NAMALWA (cell line): ENCODE measurements at places on chromosomes 4 and X.

GRCh38 chr4:93730251-93730650 lies 98.3 kb upstream of the ATOH1 start:
- no peak for DNase-seq

- DNase-seq = no peak
Measured at GRCh38 chr4:14321723-14322122, 680.6 kb upstream of the CPEB2 start.

GRCh38 chr4:125303821-125304220 lies 10.9 kb upstream of the FAT4 start:
- no peak for DNase-seq

DNA sequence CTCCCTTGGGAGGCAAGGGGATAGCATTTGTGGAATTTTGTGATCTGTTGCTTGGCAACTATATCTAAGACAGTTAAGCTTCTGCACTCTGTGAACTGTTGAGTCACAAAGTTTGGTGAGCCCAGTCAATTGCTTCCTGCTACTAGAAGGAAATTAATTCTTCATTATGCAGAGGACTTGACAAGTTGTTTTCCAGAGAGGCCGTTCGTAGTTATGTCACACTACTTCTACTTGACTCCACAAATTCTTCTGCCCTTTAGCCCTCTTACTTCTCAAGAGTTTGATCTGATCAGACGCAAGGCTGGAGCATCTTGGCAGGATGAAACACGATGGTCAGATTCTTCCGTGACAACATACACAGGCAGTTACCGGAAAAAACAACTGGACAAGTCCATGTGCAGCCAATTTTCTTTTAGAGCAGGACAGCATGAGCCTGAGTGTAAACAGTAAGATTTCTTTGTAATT lies at the start of gene C4orf51:
C4orf51 (plus strand) TSS at position 156 of the 465 bp plus-strand sequence; CDS start at position 214, 58 bp downstream.
- no peak for DNase-seq

GRCh38 chr4:4861390-4862018 lies 2.0 kb downstream of the MSX1 start:
- DNase-seq = no peak

DNA sequence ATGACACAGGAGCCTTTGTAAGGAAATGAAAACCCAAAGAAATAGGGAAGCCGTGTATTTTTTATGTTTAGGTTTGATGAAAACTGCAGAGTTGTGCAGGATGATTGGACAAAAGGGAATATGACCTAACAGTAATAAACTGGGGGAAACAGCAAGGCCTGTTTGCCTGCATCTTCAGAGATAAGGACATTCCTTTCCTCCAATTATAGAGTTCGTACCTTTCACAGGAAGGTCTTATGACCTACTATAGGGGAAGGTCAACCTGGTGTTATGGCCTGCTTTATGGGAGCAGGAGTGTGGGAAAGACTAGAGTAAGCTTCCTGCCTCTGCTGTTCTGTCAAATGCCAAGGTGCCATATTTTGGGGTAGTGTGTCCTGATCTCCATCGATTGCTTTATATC lies 42.5 kb downstream of the BBS12 start:
- DNase-seq = no peak

DNA sequence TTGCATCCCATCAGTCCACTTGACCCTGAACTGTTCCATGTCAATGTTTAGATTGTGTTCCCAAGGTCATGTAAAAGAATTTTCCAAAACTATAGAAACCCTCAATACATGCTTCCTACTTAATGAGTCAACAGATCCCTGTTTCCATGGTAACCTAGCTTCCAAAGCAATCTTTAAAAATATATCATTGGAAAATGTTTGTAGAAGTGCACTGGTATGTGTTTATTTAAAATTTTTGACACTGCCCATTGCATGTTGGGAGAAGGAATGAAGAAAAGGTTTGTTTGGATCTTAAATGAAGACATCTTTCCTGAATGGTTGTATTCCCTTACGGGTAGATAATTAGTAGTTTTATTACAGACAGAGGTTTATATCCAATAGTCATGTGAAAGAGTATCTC lies 345.3 kb downstream of the GABRG1 start:
- DNase-seq = no peak

GRCh38 chrX:22037911-22038537 lies 5.9 kb downstream of the PHEX start:
- DNase-seq = no peak

DNA sequence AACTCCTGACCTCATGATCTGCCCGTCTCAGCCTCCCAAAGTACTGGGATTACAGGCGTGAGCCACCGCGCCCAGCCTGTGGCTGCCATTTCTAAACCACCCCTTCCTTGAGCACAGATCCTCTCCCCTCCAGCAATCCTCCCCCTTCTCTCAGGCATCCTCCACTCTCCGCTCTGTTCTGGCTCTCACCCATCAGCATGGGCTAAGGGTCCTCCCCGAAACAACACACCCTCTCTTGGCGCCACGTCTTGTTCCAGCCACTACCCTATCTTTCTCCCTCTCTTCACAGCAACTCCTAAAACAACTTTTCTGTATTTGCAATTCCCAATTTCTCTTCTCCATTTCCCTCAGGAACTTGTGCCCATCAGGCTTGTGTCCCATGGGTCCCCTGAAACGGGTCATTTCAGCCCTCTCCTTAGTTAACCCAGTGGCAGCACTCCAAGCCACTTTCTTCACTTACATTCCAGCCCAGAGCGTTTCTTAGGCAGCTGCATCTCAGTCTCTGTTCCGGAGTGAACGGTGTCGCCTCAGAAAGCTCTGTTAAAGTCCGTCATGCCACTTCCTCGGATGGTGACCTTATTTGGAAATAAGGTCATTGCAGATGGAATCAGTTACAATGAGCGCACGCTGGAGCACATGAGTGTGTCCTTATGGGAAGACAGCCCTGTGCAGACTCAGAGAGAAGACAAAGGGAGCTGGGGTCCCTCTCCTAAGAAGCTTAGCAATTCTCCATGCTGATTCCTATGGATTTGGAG lies 28.3 kb upstream of the CLDN24 start:
- no peak for DNase-seq

DNA sequence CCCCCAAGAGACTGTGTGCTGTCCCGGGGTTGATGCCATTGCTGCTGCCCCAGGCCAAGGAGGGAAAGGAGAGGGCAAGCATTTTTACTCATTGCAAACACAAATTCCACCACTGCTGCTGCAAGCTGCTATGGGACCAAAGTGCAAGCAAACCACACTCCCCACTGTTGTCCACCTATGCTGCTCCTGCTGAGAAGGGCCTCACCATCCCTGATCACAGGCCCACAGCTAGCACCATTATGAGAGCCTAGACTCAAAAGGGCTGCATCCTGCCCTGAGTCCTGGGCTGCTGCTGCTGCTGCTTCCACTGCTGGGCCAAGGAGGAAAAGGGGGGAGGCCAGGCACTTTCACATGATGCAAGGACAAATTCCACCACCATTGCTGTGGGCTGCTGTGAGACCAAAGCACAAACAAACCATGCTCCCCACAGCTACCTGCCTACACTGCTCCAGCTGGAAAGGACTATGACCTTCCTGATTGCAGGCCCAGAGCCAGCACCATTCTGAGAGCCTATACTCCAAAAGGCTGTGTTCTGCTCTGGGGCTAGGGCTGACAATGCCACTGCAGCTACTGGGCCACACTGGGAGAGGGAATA lies 218.2 kb upstream of the ZCCHC13 start:
- DNase-seq = no peak

DNA sequence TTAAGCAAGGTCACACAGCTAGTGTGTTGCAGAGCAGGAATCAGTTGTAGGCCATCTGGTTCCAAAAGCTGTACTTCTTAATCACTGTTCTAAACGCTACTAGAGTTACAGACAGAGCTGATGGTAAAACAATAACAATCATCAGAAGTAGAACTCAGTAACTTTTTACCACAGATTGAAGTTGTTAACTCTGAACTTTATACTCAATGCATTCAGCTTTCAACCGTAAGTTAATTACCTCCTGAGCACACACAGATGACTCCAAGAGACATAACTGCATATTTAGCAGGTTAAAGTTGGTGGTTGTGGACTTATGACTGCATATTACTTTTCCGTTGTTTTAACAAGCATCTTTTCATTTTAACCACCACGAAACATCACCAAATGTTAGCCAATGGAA lies 127.3 kb downstream of the PRSS12 start:
- no peak for DNase-seq

GRCh38 chrX:30741545-30741944 lies 88.3 kb downstream of the GK start:
- no peak for DNase-seq

DNA sequence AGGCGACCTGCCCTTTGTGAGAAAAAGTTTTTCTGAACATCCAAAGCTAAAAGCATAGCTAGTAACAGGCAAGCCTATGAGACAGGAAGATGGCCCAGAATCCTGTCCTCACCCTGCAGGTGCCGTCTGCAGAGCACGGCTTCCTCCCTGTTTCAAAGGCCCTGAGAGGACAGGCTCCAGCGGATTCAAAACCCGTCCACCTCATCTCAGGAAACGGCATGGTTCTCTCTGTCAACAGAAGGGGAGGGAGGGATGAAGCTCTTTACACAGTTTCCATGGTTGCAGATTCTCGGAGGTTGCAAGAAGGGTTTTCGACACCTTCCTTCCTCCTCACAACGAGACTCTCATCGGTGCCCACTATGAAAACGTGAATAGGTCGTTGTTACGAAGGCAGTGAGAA lies 8.3 kb downstream of the PPP2R3B start:
- DNase-seq = peak; percentile 26

DNA sequence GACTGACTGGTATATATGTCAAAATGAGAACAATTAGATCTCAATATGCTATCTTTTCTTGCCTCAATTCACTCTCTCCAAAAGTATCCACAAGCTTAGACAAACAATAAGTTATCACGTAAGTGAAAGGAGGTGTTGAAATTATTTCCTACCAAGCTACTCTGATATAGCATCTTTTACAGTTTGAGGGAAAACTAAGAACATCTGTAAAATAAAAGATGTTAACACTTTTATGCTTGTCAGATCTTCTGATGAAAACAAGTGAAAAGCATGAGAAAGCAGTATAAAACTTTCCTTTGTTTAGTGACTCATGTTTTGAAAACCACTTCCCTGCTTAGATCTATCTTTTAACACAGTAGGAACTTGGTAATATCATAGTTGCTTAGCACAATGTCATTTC lies 8.4 kb upstream of the MAB21L2 start:
- no peak for DNase-seq

DNA sequence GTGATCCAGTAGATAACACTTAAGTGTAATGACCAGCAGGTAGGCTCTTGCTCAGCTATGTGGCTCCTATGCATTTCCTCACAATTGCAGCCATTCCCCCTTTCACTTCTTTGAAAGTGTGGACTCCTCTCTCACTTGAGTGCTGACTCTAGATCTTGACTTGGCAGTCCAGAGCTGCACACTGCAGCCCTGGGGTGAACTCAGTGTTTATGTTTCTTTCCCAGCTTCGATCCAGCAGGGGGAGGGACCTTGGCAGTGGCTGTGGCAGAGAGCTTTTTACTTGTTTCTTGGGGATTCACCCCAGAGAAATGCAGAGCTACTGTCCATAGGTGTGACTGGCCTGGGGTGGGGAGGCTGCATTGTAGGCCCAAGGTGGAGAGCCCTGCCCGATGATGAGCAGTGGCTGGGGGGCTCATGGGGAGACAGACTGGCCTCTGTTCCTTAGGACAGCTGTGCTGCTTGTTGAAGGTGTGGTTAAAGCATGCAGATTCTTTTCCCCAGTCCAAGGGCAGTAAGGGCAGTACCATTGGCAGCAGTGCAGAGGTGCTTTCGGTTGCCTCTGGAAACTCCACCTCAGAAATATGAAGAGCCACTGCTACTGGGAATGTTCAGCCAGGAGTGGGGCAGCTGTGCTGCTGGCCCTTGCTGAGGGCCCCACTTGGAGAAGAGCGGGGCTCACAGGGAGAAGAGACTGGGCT lies 134.7 kb downstream of the SH3BGRL start:
- DNase-seq = no peak

- DNase-seq = no peak
Measured at GRCh38 chrX:20507901-20508620, 241.4 kb upstream of the RPS6KA3 start.

DNA sequence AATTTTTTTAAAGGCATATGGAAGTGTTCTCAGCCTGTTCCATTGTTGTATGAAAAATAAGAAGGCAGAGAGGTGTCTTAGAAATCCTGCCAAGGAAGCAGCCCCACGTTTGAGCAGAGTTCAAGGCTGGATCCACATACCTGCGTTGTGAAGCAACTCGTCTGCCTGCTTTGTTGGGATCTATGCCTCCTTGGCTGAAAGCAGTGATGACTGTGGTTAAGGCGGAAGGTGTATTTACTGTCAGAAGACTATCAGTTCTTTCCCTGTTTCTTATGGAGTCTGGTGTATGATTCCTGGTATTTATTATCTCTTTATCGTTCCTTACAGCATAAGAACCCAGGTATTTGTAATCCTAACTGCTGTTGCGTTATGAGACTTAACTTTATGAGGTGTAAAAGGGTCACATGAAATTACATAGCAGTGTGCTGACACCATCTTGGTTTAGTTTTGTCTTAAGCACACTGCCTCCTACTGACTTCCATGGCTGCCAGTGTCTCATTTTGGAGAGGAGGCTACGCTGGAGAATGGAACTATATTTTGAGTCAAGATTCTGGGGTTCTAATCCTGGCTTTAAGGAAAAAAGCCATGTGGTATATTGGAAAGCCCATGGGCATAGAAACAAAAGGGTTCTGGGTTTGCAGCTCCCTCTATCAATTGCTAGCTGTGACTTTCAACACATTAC lies 3.1 kb upstream of the MSMO1 start:
- no peak for DNase-seq

GRCh38 chrX:7269991-7270390 lies 122.0 kb upstream of the PUDP start:
- DNase-seq = no peak

DNA sequence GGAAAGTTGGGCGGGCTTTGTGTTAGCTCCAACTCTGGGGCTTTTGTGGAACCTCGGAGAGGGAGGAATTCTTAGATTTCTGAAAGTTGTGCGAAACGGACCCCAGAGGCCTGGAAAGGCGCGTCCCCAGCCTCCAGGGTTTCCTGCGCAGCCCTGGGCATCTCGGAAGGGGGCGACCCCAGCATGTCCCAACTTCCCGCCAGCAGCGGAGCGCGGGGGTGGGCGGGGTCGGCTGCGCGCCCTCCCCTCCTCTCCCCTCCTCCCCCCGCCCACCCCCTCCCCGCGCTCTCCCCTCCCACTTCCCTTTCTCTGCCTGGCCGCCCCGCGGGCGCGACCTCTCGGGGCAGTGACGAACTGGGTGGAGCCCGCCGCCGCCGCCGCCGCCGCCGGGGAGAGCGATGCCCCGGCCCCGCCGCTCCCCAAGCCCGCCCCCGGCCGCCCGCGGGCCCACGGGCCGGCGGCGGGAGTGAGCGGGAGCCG lies 16.8 kb downstream of the PTTG2 start:
- DNase-seq = peak; percentile 87

GRCh38 chr4:35697210-35697736 lies 547.0 kb downstream of the ARAP2 start:
- no peak for DNase-seq

GRCh38 chr4:121978172-121978516 lies 26.3 kb upstream of the TRPC3 start:
- DNase-seq = no peak

DNA sequence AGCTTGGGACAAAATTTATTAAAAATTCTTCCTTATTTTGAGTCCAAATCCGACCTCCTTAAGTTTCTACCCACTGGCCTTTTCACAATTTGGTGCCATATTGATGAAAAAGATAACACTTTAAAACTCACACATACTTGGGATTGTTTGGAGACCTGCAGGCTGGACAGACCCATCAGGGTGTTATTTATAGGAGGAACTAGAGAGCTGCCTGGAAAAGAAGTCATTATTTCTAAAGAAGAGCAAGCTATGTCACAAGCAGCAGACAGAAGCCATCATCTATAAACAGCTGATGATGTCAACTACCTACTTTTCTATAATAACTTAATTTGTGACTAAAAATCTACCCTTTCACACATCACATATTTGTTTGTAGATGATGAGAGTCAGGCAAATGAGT lies 56.2 kb downstream of the COX18 start:
- DNase-seq = no peak
